ENCODE measurements at places on chromosomes 5 and 9. TPM values are rescaled to one million over a fixed set of nuclear protein-coding genes. Genes with fewer than 3 reads are reported as not detected.

DNA sequence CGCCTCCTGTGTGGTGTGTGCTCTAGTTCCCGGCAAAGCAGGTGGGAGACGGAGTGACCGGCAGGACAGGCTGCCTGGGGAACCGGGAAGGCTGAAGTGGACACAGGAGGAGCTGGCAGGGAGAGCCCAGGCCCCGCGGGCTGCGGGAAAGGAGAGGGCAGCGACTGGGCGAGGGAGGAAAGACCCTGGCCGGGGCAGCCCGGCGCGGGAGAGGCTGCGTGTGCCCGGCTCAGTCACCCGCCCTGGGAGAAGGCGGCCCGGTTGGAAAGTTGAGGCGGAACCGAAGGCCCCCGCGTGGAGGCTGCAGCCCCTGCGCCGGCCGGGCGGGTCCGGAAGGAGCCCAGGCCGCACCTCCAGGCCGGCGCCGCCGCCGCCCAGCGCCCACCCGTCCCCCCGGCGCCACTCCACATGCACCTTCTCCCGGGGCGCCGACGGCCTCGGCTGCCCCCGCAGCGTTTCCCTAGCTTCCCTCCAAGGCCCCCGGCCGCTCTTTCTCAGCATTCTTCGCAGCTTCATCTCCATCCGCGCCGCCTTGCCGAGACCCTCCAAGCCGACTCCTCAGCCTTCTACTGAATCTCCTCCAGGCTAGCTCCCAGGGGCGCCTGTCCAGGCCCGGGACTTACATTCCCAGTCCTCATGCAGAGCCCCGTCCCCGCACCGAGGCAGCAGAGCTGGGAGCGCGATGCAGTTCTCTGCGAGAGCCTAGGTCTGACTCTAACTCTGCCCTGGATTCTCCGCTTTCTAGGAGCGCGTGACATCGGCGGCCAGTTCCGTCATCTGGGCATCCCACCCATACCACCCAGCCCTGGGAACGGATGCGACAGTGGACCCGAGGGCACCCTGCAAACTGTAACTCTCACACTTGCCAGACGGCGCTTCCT is 152.0 kb downstream of the ERCC6L2 start:
- no peak for DNase-seq

DNA sequence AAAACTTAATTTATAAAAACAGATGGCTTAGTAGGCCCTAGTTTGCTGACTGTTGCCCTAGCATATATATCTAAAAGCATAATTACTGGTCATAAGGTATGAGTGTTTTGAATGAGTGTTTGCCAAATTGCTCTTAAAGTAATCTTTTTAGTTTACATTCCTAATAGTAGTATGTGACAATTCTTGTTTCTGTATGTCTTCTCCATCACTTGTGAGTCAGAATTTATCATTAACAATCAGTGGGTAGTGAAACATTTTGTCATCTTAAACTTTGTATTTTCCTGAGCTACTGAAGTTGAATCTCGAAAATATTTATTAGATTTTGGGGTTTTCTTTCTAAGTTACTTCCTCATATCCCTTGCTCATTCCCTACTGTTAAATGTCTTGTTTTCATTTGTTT is 49.6 kb downstream of the APC start:
- no peak for DNase-seq

GRCh38 chr5:180283026-180283615 is 8.8 kb downstream of the MAPK9 start:
- DNase-seq, result no peak

GRCh38 chr5:74679966-74680365 is 5.1 kb upstream of the HEXB start:
- no peak for DNase-seq

The CENPH gene
- total RNA-seq, result 55.5 TPM
